ENCODE measurements at places on chromosomes 12 and 14. TPM values are rescaled to one million over a fixed set of nuclear protein-coding genes. Genes with fewer than 3 reads are reported as not detected.

Gene KRT8
- 112 TPM for total RNA-seq

Gene PKP2
- total RNA-seq: 447 TPM

Gene MARS1
- 56.7 TPM for total RNA-seq

Gene ADAMTS20
- not detected for total RNA-seq

Gene KRT81
- total RNA-seq: not detected

Gene LBHD2
- total RNA-seq: not detected

DNA sequence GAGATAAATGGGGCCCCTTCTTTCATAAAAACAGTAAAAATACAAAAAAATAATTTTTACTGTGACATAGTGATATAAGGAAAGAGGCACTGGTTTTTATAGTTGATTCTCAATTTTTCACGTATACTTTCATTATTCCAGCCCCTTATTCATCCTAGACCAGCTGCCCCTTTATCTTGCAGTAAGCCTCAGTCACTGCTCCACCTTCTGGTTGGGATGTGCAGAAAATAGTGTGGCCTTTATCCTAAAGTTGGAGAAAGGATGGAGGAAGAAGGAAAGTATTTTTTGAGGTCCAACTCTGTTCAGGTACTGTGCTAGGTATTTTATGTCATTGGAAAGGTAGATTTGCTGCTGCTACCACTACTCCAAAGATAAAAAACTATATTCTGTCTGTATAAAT, 172.7 kb downstream of the ANO6 start:
- DNase-seq: peak; percentile 49

DNA sequence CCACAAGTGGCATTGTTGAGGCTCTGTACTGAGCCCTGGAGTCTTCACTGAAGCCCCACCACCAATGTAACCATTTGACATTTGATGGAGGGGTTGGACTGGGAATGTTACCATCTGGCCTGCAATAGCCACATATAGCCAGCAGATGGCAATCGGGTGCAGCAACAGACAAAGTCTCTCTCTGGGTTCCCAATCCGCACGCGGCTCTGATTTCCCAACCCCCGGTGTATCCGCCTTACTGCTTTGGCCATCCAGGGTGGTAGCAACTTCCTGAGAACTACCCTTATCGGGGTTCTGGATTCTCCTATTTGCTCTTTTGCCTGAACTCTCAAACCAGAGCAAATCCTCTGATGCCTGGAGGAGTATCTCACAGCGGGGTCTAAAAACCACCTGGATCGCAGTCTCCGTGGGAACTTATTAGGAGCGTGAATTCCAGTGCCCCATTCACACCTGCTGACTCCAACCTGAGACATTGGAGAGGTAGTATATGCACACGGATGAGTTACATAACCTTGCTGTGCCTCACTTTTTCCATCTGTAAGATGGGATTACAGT, 14.2 kb downstream of the VRTN start:
- DNase-seq: peak; percentile 77

- DNase-seq: no peak
Measured at GRCh38 chr12:2387103-2387834, 334.5 kb downstream of the CACNA1C start.

- no peak for DNase-seq
Measured at GRCh38 chr14:88614218-88614907, 51.5 kb downstream of the ZC3H14 start.

DNA sequence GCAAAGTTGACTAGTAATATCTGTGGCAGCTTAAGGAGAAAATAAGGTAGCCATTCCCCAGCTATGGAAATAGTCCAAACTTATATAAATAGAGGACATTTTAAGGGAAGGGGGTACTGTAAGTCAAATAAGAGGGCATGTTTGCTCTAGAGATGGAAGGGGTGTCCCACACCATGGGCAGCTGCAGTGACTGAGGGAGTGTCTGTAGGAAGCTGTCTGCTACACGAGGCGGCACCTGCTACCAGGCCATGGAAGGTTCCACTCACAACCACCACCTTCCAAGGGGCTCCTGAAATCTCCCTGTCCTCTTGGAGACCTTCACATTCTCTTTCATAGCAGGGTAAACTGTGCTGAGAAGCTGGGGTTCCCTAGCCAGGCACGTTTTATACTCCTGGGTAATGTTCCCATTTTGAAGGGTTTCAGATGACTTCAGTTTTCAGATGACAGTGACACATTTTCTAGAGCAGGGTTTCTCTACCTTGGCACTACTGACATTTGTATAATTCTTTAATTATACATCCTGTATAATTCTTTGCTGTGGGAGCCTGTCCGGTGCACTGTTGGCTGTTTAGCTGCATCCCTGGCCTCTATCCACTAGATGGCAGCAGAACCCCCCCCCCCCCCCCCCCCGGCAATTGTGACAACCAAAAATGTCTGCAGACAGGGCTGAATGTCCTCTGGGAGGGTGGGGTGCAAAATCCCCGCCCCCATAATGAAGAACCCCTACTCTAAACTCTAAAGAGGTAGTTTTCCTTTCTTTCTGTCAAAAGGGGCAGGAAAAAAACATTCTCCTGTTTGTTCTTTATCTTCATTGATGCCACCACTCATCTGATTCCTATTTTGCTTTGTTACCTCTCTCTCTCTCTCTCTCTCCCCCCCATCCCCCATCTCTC, 11.6 kb upstream of the SMCO2 start:
- no peak for DNase-seq
